ENCODE measurements at places on chromosomes 3 and 15.

DNA sequence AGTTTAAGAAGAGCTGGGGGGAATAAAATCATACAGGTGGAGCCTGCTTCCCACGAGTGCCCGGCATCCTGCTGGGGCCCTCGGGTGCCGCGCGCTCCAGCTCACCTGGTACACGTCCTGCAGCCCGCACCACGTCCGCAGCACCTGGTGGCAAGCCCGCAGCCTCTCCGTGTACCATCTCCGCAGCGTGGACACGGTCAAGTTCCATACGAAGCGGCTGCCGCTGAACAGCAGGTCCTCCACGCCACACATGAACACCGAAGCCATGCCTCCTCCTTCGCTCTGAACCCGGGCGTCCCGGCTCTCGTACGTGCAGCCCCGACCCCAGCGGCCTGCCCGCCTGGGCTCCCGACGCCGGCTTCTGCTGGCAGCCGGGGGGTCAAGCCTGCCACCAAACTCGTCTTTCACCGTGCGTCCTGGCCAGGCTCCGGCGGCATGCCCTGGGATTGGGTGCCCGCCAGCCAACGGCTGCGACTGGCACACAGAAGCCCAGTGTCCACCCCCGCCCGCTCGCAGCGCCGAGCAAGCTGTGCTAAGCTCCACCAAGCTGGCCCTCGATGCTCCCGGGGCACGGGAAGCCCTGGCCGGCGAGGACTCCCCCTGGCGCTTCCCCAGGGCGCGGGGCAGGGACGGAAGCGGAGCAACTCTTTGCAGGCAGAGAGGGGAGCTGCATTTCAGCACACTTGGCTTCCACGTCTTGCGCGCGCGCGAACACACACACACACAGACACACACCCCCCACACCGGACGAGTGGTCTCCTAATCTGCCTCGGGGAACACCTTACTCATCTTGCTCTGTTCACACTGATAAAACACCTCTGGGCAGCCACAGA, at the start of gene FRMD4B:
Gene FRMD4B, minus strand, starts transcription at position 366 of the 833 bp plus-strand sequence. Its CDS starts 99 bp downstream, at position 267.
- no peak for DNase-seq

DNA sequence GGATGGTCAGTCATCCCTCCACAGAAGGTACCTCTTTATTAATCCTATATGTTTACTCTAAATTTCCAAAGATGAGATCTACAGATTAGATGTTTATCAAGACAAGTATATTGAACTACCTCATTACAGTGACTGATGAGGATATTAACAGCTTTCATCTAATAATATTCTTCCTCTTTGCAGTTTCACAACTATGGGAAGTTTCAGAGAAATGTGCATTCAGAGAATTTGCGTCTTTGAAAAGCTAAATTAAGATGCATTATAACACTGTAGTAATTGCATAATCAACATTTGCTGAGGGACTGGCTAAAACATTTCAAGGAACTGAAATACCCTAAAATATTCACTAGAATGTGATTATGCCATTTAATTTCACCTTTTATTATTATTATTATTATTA, 46.7 kb downstream of the MCF2L2 start:
- no peak for DNase-seq

DNA sequence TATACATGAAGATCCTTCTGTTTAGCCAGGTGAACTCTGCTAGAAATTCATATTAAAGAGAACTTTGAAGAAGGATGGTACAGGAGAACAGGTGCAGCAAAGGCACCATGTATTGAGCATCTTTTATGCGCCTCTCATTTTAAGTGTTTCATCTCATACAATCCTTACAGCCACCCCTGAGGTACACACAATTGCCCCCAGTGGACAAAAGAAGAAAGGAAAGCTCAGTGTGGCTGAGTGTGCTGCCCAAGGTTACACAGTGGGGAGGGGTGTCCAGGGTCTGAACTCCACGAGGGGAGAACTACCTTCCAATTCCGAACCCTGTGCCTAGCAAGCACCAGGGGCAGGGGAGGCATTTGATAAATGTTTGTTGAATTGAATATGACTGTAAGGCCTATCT, 98.6 kb downstream of the MECOM start:
- no peak for DNase-seq

- no peak for DNase-seq
These were observed 691 bp downstream of the SENP7 start for GRCh38 chr3:101512396-101512645.

GRCh38 chr3:158668506-158668905, 3.9 kb downstream of the LXN start:
- no peak for DNase-seq

- DNase-seq: no peak
These were observed 112.8 kb upstream of the GPR149 start for GRCh38 chr3:154542837-154543236.

DNA sequence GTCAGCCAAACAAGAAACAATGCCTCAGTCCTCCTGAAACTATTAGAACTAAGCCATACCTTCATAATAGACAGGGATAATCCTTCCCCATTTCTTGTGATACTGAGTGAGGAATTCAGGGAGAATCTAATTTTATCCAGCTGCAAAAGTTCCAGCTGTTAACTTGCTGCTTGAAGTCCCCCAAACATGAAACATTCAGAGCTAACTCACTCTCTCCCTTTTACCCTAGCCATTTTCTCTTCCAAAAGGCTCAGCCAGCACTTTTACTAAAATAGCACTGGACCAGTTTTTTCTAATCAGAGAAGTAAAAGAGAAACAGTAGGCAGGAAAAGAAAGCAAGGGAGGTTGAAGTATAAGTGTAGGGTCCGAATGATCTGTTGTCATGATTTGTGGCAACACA, 268.1 kb downstream of the TAFA4 start:
- DNase-seq: no peak

- no peak for DNase-seq
These were observed 491.0 kb downstream of the ROBO2 start for GRCh38 chr3:77530870-77531269.

DNA sequence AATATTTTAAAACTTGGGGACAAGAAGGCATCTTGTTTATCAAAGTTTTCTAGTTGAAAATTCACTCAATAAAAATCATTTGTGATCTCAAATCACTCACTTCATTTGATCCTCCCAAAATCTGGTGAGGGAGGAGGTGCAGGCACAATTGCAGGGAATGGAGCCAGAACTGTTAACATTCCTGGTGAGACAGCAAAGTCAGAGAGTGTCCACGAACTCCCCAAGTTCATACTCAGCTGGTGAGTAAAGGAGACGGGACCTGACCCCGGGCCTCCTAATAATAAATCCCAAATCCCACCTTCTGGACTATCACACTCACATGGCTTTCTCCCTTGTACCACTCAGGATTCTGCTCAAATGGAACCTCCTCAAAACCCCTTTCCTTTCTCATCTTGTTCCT, 252.3 kb upstream of the LRTM1 start:
- DNase-seq: no peak

- no peak for DNase-seq
These were observed 50.1 kb downstream of the GPR176 start for GRCh38 chr15:39869858-39870515.

All from activated CD8-positive, alpha-beta memory T cell treated with anti-CD3 and anti-CD28 coated beads for 1 hour (primary cell).